ENCODE measurements at places on chromosomes 16 and 17.

- DNase-seq: no peak
Observed at GRCh38 chr16:2471653-2472487, 773 bp downstream of the NTN3 start.

DNA sequence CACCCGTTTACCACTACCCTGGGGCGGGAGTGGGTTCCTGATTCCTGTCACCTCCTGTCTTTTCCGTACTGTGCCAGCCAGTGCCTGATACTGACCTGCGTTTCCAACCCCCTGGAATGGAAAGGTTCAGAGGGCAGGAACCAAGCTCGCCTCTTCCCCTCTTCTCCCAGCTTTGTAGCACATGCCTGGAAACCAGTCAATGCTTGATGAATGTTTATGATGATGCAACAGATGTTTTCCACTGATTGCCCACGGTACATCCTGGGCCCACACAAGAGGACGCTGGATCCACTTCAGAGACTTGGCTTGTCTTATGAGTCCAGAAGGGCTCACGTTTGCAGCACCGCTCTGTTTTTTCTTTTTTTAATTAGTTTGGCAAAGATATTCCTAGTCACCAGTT, 262.0 kb downstream of the CPPED1 start:
- no peak for DNase-seq

DNA sequence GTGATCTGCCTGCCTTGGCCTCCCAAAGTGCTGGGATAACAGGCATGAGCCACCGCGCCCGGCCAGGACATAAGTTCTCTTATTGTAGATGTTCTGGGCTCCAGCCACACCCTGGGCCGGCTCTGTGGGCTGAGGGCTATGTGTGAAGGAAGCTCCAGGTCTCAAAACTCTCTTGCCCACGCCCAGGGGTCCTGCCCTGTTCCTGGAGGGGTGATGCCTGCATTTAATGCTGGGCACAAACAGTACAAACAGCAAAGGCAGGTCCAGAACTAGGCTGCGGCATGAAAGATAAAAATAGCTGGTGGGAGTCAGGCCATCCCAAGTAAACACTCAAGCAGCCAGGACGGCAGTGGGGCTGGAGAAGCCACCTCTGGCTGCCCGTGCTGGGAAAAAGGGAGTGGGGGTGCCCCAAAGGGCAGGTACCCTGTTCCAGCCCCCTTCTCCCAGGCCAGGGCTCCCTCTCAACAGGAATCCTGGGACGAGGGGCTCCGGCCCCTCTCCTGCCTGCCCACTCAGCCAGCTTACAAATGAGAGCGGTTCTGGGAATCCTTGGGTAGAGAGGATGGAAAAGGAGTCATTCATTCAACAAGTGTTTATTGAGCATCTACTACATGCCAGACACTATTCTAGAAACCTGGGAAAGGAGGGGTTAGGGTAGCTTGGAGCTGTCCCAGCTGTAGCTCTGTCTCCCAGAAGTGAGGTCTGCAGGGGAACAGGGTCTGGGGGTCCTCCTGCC, 4.6 kb downstream of the TRIM47 start:
- no peak for DNase-seq

DNA sequence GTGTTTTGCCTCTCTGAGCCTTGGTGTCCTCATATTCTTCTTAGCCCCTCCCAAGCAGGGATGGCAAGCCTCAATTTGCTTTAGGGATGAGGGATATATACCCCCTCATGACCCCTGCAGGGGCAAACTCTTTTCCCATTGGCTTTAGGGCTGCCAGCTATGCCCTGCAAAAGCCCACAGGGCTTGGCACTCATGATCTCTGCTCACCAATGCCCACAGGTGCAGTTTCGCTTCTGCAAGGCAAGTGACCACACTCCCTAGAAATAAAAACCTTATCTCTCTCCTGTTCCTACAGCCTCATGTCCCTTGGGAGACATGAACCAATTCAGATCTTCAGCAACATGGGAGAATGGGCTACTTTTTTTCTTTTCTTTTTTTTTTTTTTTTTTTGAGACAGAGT, 8.8 kb downstream of the BEAN1 start:
- no peak for DNase-seq

DNA sequence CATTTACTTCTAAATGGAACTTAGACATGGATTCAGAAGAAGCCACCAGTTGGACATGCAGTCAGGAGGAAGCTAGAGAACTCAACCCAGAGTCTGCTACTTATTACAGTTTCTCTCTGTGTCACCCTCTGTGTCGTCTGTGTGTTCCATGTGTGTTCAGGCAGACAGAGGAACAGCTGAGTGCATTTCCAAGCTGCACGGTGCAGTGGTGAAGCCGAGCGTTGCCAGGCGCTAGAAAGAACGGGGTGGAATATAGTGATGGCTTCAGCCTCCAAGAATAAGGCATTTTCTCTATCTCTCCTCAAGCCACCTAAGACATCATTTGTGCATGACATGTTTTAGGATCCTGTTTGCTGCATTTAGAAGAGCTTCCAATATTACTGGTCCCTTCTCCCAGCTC, 101.1 kb upstream of the CCL2 start:
- no peak for DNase-seq

DNA sequence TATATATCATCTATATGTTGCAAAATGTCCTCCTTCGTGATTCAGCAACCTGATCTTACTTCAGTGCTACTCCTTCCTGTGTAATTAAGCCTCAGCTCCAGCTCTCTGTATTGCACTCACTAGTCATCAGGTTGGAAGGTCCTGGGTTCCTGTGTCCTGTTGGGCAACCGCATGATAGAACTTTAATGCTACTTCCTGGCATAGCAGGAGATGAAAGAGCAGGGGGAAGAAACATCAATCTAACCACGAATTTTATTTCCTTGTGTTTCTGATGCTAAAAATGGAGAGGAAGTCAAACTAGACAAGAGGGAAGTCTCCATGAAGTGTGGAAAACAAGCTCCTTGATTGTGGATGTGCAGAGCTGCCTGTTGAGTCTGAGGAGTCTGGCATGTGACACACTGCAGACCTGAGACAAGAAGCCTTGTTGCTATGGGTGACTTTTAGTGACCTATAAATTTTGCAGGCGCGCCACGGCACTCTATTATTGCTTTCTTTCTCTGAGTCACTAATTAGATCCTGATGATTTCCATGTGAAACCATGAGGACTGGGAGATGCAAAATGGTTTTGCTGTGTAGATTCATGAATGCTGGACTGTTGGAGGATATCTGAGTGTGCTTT, 25.6 kb downstream of the IGSF6 start:
- no peak for DNase-seq

DNA sequence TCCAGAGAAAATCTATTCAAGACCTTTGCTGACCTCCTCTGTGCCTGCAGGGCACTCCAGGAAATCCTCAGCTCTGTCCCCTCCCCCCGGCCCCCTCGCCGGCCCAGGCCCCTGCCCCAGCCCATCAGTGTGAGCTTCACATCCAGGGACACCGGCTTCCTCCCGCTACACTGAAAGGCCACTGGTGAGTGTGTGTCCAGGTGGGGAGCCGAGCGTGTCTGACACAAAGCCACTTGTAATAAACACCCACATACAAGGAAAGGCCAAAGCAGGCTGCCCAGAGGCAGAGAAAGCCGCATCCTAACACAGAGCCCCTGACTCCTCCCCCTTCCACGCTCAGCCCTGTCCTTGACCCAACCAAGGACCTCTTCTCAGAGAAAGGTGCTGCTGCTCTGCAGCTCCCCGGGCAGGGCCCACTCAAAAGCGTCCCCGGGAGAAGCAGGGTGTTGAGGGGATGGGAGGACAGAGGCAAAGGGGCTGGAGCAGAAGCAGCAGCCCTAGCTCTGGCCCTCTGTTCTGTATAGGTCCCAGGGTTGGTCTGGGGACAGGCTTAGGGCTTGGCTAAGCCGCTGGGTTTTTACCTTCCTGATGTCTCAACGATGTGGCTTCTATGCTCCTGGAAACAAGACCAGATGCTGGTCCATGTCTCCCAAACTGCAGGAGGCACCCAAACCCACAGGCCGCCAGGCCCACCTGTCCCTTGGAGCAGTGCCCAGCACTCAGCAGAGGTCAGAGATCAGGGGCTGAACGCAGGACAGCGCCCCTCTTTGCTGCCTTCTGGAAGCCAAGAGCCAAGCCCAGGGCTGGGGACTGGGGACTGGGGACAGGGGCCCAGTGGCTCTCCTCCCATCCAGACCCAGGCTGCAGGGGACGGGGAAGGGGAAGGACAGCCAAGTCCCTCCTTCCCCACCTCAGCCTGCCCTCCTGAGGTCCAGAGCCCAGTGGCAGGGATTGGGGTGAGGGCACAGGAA, 15.3 kb downstream of the MNT start:
- no peak for DNase-seq

DNA sequence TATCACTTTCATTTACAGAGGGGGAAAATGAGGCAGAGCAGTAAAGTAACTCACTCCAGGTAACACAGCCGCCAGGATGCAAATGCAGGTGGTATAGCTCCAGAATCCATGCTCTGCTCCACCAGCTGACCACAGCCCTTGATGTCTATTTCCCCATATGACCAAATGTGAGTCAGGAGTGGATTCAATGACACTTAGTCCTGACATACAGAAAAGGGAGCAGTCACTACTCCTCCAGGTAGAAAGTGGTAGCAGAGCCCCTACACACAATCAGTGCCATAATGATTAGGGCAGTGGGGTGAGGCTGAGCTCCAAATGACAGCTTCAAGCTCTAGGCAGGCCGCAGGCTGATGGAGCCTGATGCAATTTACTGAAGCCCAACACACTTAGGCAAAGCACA, 43.3 kb upstream of the GFOD2 start:
- DNase-seq: no peak

- no peak for DNase-seq
Observed at GRCh38 chr17:78976907-78977680, 2.6 kb downstream of the LGALS3BP start.

DNA sequence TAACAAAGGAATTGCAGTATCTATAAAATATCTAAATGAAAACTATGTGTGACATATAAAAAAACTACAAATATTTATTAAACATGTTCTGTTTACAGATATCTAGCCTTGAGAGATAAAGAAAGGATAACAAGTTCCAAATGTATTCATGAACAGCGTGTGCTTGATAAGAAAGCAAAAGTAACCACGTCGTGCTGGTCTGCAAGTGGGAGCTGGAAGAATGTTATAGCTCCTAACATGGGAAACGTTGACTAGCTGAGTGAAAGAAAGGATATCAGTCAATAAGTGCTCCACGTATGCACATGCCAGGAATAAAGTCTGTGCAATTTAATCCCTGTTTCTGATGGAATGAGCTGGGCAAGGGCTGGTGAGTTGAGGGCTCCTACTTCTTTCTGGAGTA, 71.2 kb upstream of the CDYL2 start:
- DNase-seq: no peak

DNA sequence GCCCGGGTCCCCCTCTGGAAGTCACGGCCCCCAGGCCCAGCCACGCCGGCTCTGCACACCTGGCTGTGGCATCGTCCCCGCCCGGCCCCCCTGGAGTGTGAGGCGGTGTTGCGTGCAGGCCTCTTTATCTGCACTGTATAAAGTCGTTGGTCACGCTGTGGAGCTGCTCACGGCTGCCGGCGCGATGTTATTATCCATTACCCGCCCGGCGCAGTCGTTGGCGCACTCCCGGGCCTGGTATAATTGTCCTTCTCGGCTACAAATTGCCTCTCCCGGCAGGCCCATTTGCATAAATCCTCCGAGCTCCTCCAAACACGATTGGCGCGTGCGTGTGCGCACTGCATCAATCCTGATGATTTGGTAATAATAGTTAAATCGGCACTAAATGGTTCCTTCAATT, 57.8 kb downstream of the BAHCC1 start:
- no peak for DNase-seq

DNA sequence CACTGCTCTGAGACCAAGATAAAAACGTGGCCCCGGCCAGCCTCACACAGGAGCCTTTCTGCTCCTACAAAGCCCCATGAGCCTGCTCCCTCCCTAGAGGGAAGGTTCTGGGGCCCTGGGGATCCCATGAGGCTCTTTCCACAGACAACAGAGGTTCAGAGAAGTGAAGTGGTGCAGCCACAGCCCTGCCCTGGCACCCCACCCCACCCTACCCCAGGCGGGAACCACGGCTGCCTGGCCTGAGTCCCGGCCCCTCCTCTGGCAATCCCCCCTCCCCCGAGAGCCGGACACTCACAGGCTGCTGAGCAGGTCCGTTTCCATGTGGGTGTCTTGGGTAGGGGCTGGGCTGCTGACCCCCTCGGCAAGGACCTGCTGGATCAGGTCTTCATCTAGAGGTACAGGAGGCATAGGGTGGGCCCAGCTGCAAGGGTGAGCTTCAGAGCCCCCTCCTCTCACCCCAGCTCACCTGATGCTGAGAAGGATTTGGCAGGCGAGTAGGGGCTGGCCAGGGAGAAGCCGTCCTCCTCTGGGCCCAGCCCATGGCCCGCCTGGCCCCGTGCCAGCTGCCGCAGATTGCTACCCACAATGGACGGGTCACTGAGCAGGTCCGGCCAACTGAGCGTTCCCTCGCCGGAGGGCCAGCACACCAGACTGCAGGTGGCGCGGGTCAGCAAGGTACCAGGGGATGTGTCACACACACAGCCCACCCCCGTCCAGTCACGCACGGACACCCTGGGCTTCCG, 38.7 kb downstream of the PKD1 start:
- DNase-seq: no peak

GRCh38 chr16:73040136-73040535, 7.8 kb downstream of the ZFHX3 start:
- no peak for DNase-seq

- peak; percentile 75 for DNase-seq
Observed at GRCh38 chr17:1109606-1110540, 69.9 kb downstream of the ABR start.

DNA sequence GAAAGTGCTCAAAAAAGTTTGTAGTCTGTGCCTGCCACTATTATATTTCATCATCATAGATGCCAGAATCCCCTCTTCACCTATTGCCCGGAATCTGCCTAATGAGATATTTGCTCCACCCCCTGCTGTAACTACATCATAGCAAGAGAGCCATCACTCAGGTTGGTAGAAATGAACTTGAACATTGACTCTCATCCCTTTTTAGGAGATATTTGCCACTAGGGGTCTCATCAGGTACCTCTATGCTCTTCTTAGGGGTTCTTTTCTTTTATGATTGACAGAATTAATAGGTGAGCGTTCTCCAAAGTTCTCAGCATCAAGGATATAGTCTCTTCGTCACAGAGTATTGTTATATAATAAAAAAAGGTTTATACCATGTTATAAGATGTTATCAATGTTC, 20.0 kb downstream of the ANKS4B start:
- DNase-seq: no peak

- peak; percentile 60 for DNase-seq
Observed at GRCh38 chr17:63431939-63432804, 13.9 kb downstream of the CYB561 start.

- no peak for DNase-seq
Observed at GRCh38 chr16:9039210-9039609, 52.2 kb upstream of the HAPSTR1 start.

DNA sequence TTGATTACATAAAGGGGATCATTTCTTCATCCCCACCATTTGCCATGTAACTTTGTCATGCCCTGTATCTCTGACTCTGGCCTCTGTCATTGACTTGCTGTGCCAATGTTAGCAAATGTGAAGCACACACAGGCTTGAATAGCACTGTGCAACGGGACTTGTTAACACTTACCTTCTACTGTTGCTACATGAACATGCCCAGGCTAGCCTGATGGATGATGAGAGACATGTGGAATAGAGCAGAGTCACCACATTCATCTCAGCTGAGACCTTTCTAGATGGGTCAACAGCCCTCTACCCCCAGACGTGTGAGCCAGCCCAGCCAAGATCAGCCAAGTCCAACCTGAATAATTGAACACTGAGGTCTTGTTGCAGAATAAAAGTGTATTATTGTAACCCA, 162.1 kb upstream of the SALL1 start:
- no peak for DNase-seq

- DNase-seq: peak; percentile 88
Observed at GRCh38 chr17:30379303-30379902, 676 bp downstream of the CPD start.

Data from left lung (tissue), 14 donors.